ENCODE measurements at places on chromosomes 12 and 14.

- DNase-seq = no peak
Measured at GRCh38 chr12:75650595-75651341, 139.4 kb upstream of the KRR1 start.

GRCh38 chr12:91778938-91779400 is 366.7 kb downstream of the BTG1 start:
- DNase-seq = peak; percentile 70

DNA sequence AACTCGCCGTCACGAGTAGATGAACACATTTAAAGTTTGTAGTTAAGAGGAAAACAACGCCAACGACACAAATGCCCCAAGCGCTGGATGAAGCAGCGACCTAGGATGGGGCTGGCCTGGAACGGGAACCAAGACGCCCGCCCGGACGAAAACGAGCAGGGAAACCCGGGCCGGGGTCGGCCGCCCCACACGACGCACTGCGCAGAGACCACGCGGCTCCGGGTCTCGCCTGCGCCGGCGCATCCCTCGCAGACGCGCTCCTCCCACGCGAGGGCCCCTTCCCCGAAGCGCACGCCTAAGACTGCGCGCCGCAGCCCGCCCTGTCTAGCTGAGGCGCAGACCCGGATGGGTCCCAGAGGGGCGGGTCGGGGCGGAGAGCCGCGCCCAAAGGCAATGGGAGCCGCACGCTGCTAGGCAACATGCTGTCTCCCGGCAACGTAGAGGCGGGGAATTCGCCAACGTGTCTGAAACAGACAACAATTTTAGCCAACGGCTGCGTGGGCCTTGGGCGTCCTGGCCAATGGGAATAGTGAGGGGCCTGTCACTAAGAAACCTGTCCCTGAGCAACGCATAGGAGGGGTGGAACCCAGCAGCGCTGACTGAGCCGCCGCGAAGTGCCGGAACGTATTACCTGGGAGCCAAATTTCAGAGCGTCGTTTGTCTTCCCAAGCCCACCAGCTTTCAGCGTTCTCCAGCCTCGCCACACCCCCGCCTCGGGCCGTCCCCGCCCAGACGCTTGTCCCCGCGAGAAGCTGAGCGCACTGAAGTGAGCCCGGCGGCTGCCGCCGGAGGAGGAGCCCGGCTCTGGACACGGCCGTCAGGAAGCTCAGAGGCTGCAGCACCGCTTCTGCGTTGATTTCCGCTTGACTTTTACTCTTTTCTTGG is 21.0 kb upstream of the CHFR start:
- DNase-seq = peak; percentile 93

DNA sequence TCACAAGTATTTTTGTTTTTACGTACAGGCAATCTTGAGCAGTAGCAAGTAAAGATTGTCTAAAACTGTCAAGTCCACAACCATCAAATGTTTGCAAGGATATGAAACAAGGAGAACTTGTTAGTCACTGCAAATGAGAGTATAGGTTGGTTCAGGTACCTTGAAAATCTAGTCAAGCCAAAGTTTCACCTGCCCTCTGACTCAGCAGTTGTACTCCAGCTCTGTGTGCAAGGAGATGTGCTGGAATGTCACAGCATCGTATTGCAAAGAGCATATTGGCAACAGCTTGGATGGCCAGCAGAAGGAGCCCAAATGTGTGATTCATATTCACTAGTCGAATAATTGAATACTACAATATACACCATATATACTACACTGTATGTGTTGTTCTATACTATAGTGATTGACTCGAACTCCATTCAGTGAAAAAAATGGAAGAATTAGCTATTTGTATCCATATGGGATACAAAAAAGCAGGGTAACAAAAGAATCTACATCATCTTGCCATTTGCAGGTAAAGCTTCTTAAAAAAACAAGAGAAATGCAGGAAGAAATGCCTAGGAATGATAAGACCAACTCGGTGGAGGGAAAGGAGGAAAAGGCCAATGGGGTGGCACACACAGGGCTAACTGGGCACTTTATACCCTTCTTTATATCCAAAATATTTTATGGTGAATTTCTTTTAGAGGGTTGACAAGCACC is 44.0 kb downstream of the EID3 start:
- DNase-seq = no peak

DNA sequence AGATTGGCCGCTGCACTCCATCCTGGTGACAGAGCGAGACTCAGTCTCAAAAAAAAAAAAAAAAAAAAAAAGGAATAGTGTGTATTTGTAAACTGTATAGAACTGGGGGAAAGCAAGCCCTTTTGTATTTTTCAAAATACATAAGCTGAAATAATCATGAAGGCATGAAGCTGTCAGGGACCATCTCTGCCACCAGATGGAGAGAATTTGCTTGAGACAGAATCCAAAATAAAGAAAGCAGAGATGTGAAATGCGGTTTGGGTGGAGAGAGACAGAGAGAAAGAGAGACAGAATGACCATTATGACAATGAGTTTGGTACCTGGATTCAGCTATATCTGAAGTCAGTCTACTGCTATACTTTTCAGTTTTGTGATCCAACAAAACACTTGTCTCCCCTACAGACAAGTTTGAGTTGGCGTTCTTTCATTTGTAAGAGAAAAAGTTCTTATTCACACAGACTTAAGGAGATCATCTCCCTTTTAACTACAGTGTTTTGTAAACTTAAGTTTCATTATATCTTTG is 155.7 kb upstream of the LRIG3 start:
- DNase-seq = no peak

DNA sequence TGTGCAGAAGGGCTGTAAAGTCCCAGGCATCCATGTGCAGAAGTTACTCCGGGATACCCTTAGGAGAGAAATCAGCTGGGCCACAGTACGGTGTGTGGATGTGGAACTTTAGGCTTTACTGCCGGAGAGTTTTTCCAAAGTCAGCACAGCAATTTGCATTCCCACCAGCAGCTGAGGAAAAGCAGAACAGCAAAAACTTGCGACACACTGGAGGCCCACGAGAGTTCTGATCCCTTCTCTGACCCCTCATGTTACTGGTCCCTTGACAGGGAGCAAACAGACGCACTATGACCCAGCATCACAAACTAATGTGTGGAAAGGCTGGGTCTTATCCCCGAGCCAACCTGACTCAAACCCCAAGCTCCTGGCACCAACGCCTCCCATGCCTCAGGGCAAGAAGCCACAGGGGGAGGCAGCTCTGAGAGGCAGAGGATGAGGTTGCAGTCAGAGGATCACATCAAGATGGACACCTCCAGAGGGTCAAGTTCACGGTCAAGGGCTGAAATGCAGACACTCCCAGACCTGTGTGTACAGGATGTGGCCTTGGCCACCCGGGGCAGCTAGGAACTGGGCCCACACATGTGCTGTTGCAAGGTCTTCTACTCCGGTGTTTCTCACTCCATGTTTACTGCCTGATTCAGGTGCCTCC is 38.6 kb downstream of the CCDC88C start:
- DNase-seq = no peak

GRCh38 chr14:105249182-105250007 is 1.1 kb downstream of the BTBD6 start:
- peak; percentile 22 for DNase-seq

- DNase-seq = no peak
Measured at GRCh38 chr14:82778601-82779000, 1244.9 kb upstream of the SEL1L start.

DNA sequence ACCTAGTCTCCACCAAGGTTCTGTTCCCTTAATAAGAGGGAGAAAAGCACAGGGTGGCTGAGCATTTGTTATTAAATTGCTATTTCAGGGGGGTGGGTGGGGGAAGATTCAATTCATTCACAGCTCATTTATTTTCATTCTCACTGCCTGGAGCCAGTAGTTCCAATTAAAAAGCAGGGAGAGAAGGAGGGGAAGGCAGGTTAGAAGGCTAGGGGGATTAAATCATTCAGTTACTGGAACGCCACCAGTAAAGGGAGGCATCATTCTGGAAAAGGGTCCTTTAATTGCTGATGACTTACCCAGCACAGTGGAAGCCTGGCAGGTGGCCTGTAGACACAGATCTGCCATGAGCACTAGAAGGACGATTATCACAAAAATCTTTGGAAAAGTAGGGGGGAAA is 47.4 kb downstream of the NIN start:
- DNase-seq = no peak

DNA sequence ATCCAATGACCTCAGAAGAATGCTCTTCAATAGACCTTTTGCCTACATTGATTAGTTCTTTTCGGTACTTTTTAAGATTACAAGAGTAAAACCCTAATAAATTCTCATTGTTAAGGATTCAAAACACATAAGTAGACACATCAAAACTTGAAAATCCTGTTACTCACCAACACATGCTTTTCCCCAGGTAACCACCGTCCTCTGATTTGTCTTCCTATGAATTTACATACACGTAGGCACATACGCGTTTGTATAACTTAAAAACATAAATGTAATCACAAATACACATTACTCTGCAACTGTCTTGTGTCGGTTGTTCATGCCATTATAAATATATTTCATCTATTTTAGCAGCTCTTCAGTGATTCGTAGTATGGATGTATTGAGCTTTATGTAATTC is 910 bp upstream of the WASHC4 start:
- no peak for DNase-seq

DNA sequence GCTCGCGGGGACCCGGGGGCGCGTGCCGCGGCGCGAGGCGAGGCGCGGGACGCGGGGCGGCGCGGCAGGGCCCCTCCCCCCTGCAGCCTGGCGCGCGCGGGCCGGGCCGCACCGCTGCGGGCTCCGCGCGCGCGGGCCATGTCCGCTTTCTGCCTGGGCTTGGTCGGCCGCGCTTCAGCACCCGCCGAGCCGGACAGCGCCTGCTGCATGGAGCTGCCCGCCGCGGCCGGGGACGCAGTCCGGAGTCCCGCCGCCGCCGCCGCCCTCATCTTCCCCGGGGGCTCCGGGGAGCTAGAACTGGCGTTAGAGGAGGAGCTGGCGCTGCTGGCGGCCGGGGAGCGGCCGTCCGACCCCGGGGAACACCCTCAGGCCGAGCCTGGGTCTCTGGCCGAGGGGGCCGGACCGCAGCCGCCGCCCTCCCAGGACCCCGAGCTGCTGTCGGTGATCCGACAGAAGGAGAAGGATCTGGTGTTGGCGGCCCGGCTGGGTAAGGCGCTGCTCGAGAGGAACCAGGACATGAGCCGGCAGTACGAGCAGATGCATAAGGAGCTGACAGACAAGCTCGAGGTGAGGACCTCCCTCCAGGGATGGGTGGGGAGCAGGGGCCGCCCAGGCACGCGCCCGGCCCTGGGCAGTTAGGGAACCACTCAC is 820 bp downstream of the BICDL1 start:
- DNase-seq = no peak

DNA sequence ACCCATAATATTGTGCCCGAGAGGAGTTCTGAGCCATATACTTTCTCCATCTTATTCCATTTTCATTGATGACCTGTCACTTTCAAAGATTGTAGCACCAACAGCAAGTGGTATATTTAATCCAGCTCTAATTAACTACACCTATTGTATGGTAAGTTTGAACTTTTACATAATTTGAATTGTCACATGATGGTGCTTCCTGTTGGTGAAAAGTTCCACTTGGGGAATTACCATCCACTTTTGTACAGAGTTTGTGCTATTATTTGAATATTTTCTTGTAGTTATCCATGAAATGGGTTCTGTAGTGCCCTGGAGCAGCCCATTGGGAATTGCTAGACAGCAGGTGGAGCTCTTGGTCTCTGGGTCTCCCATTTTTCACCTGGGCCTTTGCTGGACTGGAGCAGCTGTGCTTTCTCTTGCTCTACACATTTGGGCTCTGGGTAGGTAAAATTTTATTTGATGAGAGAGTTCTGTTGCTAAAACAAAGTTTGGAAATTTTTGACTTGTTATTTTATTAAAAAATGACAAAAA is 3.0 kb downstream of the SMCO3 start:
- DNase-seq = no peak

DNA sequence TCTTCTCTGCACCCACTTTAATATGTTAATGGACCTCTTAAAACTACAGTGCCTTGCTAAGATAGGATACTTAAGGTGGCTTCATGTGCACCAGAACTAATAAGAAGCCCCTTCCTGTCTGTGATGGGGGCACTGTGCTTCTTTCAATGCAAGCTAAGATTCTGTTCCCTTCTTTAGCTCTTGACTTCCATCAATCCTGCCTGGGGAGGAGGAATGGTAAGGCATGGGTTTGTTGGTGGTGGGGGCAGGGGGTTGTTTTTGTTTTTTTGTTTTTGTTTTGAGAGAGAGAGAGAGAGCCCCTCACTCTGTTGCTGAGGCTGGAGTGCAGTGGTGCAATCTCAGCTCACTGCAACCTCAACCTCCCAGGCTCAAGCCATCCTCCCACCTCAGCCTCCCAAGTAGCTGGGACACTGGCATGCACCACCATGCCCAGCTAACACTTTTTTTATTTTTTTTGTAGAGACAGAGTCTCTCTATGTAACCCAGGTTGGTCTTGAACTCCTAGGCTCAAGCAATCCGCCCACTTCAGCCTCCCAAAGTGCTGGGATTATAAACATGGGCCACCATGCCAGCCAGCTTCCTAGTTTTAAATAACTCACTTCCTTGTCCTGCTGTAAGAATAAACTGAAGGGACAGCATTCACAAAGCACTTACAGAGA is 4.5 kb upstream of the KRT3 start:
- no peak for DNase-seq

DNA sequence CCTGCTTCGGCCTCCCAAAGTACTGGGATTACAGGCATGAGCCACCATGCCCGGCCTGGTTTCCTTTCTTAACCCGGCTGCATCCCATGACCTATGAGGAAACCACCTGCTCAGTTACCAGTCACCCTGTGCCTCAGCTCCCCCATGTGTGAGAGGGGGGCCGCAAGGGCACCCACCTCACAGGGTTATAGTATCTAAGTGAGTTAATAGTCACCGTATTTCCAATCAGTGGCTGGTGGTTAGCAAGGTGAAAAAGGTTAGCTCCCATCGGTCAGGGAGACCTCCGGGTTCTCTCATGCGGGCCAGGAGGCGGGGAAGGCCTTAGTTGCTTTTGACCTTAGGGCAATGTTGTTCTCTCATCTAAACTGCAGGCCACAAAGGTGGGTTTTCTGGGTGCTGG is 6.7 kb downstream of the LRP1 start:
- no peak for DNase-seq

GRCh38 chr12:8779281-8779680 is 43.1 kb upstream of the A2ML1 start:
- no peak for DNase-seq

- no peak for DNase-seq
Measured at GRCh38 chr14:45990252-45990651, 661.3 kb downstream of the RPL10L start.

DNA sequence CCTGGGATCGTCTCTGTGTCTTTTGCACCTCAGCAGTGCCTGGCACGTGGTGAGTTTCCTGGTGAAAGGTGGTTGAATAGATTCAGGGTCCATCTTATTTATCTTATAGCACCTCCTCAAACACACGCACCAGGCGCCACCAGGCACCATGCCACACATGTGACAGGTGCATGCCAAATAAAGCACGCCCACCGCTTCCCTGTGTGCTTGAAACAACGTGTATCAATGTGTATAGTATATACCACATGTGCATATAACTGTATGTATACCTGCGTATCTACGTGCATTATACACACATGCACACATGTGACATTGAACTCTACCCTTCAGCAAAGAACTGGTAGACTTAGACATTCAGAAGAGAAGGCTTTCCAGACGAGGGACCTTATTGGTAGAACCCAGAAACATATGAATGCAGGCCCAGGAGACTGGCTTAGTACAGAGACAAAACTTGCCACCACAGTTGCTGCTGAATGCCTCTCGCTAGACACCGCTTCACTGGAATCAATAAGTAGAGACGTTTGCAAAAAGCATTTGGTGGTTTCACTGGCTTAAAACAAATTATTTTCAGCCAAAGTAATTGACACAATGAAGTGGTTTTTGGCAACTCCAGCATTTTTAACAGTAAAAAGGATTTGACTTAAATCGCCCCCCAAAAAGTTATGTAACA is 10.0 kb downstream of the EML1 start:
- no peak for DNase-seq
